8988T (cell line): ENCODE measurements at places on chromosomes 3 and 15.

- no peak for DNase-seq
Measured at GRCh38 chr3:99878005-99878404, 60.3 kb downstream of the CMSS1 start.

DNA sequence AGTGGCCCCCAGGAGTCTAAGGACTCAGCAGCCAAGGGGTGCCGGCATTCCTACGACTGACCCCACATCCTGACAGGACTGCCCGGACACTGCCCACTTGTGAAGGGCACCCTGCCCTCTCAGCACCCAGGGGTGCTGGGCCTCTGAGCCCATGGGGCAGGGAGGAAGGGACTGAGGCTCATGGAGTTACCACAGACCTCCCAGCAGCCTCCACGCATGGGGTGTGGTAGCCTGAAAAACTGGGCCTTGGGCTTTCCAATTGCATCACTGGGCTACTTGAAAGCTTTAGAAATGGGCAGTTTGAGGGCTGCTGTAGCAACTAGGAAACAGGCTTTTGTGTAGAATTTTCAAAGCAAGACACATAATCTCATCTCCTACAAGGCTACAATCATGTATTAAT lies 13.2 kb downstream of the TKT start:
- no peak for DNase-seq

DNA sequence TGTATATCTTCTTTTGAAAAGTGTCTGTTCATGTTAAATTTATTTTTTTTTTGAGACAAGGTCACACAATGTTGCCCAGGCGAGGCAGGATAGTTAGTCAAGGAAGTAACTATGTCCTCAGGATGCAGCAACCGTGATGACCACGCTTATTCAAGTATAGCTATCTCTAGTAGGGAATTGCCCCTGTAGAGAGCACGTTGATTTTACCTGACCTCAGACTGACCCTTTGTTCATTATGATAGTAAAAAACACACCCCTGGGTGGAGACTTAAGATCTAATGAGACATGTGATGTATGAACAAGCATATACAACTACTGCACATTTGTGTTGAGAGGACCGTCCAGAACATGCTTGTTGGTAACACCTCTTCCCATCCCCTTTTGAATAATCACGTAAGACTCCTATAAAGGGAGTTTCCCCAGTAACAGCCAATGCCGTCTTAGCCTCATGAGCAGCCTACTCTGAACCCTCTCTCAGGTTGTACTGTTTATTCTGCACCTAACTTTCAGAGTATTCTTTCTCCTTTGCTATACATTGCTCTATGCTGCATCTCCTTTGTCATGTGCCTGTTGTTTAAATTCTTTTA lies 32.9 kb downstream of the ZNF621 start:
- DNase-seq, result no peak

GRCh38 chr3:184029443-184029842 lies 2.1 kb upstream of the HTR3D start:
- DNase-seq, result no peak

DNA sequence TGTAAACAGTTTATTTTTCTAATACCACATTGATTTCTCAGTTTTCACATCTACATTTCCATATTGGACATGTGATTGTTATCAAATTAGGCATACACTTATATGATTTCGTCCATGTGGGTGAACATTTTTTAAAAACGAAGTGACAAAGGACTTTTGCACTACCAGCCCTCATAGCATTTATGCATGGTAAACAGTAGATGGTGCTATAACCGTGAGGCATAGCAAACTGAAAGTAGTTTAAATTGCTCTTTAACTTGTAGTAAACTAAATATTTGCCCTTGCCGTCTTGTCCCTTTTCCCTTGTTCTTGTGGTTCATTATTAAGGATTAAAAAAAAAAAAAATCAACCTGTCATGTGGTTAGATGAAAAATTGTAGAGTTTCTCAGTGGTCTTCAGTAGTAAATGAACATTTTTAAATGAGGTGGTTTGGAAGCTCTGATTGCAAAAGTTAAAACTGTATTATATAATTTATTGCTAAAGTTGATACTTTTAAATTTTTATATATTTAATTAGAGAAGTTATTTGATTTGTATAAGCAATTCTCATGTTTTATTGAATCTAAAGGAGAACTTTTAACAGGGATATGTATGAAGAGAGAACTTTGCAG lies 24.0 kb downstream of the STX19 start:
- DNase-seq, result no peak

DNA sequence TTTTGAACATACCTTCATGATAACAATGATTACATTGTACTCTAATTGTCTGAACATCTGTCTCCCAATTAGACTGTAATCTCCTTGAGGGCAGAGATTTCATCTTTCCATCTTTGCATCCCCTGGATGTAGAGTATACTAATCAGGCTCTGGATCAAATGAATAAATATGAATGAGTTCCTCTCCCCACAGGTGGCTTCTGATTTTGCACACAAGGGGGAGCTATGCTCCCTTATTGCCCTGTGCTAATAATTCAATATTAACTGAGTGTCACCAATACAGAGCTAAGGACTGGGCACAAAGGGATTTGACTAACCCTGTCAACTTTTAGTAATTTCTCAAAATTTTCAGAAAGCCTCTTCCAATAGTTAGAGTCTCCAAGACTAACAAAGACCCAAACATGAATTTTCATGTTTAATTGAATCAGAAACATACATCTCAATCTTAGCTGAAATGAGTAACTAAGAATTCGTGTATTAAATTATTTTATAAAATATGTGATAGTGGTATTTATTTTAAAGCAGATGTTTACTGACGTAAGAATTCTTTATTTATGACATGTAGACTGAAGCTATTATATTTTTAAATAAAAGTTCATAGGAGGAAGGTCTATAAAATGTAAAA lies 3.0 kb downstream of the DUOXA1 start:
- no peak for DNase-seq

DNA sequence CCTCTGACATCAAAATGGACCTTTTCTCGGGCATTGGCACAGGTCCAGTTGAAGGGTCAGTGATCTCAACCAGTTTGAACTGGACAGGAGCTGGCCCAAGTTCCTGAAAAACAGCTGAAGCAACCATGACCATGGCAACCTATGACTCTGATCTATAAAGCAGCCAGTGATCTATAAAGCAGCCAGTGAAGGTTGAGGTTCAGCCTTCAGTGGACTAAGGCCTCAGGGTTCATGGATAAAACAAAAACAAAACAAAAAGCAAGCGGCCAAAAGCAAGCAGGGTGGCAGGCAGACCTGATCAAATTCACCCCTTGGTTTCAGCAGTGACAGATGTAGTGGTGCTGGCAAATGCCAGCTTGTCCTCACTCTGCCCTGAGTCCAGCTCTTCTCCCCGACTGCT lies 10.0 kb upstream of the CHRNB4 start:
- DNase-seq, result no peak

DNA sequence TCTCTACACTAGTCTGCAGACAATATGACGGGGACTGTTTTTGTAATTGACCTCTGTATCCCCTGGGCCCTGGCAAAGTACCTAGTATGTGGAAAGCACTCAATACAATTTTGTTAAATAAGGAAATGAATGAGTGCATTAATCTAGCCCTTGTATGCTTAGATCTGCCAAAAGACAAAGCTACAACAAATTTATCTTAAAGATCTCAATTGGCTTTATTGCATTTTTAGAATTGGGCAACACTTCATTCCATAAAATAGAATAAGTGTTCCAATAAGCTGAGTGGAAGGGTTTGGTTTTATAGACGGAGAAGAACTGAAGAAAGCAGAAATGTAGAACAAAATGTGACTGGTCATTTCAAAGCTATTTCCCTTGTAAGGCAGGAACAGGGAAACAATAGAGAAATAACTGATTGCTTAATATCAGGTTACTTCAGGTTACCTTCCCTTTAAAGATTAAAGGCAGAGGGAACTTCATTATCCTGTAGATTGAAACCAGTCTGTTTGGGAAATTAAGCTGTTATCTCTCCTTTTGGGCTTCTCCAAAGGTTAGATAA lies 108.3 kb upstream of the MME start:
- no peak for DNase-seq

- no peak for DNase-seq
Measured at GRCh38 chr3:157452097-157452496, 15.4 kb downstream of the PTX3 start.

GRCh38 chr3:127541320-127541719 lies 49.2 kb downstream of the TPRA1 start:
- no peak for DNase-seq

GRCh38 chr3:78867409-78868372 lies 900.1 kb downstream of the ROBO1 start:
- DNase-seq, result no peak

GRCh38 chr3:139578783-139579182 lies 39.2 kb upstream of the RBP1 start:
- no peak for DNase-seq

DNA sequence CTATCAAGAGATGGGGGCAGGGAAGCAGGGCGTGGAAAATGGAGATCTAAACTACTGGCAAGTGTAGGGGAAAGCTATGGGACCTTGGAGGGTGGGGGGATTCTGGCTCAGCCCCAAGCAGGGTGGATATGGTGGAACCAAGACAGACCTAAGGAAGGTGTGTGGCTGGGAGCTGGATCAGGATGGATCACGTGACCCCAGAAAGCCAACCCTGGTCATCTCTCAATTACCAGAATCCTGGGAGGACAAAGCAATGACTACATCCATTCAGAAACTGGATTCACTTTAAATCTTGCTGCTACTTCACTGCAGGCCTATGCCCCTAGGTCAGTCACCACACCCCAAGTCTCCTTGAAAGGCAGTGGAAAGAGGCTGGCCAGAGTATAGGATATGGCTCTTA lies 68.4 kb downstream of the WHAMM start:
- no peak for DNase-seq

DNA sequence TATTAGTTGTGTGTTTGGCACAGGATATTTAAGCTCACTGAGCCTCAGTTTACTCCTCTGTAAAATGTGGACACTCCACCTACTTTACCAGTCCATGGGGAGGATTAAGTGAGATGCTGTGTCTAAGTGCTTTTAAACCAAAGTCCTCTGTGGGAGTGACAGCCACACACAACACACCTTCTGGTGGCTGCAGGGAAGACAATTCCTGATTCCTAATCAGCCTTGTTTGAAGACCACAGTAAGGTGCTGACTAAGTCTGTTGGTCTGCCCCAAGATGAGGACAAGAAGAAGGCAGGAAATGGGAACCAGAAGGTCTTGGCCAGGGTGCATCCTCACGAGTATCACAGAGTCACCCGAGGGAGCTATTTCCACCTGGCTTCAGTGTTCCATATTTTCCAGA lies 52.3 kb downstream of the EPHB1 start:
- DNase-seq, result no peak

DNA sequence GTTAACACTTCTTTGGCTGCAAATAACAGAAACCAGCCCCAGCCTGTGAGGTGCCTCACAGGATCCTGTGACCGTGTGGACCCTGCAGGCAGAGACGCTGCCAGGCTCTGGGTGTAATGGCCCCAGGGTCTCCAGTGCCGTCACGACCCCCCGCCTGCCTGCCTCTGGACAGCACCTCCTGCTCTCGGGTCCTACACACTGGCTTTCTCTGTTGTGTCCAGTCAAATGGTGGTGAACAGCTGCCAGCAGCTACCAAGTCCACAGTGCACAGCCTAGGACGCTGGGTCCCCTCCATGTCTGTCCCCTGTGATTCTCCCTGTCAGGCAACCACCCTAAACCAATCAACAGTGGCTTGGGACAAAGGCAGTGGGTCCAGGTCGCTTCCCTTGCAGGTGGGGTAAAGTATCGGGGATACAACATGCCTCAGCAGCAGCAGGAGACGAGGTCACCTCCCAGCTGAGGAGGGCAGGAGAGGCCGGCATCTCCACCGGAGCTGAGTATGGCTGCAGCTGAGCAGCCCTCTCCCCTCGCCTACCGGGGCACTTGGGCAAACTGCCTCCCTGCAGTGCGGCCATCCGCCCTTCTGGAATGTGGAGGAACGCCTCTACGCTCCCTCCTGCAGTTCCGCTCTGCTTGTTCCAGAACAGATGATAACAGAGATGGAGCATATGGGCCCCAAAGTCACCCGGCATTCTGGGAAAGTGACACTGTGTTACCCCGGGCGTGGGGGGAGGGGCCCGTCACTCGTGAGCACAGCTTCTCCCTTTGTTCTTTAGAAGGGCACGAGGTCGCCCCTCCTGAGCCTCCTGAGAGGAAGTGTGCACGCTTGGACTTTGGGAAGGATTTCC lies 21.1 kb upstream of the SKOR1 start:
- no peak for DNase-seq

DNA sequence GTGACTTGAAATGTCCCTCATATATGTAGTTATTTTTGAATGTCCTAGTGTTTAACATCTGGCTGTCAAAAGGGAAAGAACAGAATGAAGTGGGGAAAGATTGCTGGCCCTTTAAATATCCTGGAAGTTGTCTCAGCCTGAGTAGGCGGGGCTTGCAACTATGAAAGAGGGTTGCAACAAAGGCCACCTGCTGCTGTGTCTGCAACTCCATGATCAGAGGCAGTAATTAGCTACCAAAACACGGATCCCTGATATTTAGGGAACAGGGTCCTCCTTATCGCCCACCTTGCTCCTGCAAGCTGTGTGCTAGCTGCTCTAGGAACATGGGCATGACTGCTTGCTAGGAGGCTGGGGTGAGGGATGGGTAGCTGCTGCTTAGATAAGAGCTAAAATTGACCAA lies 100.2 kb upstream of the CFAP20DC start:
- DNase-seq, result no peak

GRCh38 chr3:58824285-58824684 lies 157.7 kb upstream of the FAM3D start:
- DNase-seq, result no peak

DNA sequence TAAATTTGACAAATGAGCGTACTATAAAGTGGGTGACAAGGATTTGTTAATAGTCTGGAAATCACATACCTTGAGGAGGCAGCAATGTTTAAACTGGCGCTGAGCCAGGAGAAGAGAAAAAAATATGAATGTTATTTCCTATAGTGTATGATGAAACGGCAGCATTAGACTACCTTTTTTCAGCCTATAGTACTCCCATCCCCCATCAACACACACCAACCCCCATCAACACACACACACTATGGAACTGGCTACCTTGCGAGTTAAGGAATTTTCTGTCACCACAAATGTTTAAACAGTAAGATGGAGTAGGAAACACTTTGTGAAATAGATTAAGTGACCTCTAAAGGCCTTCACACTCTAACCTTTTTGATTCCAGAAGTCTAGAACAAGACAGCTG lies 46.8 kb upstream of the ZCWPW2 start:
- no peak for DNase-seq

DNA sequence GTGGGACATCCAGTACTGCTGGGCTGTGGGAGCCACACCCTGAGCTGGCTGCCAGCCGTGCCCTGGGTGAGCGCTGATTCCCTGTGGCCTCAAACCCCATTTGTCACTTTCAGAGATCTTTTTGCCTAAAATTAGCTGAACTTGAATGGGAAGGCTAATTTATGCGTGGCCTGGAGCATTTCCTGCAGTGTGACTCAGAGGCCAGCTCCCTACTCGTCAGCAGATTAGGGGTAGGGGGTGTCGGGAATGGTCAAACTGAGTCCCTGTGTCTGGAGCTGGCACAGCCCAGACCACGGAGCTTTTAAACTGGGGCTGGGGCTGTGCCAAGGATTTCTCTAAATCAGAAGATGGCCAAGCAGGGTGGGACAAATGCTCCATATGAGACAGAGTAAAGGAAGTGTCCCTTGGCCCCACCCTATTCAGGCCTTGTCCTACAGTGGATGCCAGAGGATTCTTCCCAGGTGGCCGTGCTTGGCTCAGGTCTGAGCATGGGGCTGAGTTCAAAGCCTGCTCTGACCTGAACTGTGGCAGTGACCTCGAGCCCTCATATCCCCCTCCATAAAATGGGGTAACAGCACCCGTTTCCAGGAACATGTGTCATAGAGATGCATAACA lies 59.7 kb downstream of the ATP2B2 start:
- no peak for DNase-seq
